ENCODE measurements at places on chromosomes 1 and 21.
A peak's percentile ranks its signal among the peaks of the same experiment; 100 is the strongest.

- no peak for DNase-seq
These were observed 931.2 kb upstream of the B3GALT2 start for GRCh38 chr1:194117582-194117981.

DNA sequence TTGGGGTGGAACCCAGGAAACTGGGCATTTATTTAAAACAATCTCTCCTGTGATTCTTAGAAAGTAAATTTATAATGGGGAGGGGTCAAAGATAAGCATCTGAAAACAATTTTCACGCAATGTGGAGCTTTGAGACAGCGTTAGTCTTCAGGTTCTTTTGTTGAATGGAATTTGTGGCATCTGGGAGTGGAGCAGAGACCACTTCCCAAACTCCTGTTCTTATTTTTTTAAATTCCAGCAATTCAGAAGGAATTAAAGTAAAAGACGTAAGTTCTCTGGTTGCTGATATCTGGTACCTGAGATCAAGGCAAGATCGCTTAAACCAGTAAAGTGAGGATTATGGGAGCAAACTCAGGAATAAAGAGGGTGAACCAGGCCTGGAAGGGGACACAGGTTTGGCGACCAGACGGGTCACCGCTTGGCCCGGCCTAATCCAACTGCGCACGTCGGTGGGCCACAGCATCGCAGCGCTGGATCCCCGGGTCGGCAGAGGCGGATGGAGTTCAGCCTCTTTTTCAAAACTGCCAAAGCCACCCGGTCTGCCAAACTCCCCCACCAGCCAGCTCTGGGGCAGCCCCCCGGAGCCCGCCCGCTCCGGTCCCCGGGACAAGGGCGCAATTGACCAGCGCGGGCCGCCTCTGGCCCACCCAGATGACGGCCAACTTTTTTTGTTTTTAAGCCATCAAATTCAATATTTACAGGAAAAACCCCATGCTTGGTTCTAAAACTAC lies 754 bp upstream of the PDPN start:
- DNase-seq, result no peak

DNA sequence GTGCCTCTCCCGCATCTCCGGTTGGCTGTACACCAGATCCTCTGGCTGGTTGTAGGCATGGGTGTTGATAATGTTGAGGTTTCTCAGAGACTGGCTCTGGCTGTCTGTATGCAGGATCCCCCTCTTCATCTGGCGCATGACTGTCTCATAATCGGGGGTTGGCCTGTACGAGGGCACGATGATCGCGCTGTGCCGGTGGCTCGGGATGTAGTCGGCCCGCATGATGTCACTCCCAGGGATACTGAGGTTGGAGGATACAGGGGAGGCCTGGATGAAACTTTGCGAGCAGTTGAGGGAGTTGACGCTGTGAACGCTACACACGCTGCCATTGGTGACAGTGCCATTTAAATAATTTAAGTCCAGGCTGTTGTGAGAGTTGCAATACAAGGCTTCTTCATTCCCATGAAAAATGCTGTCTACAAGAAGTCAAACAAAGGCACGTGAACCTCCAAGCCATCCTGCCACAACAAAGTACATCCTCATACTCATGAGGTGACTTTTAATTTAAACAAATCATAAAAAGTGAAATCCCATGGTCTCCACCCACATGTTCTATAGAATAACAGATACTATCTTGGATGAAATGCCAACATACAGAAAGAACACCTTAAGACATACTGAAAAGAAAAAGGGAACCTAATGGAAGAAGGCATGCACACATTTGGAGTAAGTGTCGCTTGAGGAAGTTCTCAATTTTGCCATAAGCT lies 103.6 kb downstream of the SMYD2 start:
- DNase-seq, result no peak

GRCh38 chr1:248231117-248231516 lies at the start of gene OR2M4:
OR2M4 (plus strand) TSS chr1:248231417; CDS start chr1:248238929, 7,512 bp downstream.
- no peak for DNase-seq

GRCh38 chr1:181497870-181498269 lies 14.6 kb downstream of the CACNA1E start:
- DNase-seq, result no peak

GRCh38 chr1:33561576-33561975 lies 89.1 kb downstream of the ZSCAN20 start:
- no peak for DNase-seq

DNA sequence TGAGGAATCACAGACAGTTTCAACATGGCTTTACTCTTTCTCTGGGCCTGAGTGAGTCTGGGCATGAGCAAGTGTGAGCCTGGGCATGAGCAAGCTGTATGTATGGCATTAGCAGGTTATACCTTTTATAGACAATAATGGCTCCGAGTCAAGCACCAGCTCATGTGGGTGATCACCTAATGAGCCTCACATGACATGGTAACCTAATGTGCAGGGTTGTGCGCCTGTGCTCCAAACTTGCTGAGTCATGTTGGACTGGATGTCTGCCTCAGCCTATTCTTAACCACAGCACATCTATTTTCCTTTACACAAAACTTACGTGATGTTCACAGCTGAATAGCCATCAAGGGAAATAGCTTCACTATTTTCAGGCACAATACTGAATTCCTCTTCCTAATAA lies 236.2 kb upstream of the NRIP1 start:
- DNase-seq, result no peak

DNA sequence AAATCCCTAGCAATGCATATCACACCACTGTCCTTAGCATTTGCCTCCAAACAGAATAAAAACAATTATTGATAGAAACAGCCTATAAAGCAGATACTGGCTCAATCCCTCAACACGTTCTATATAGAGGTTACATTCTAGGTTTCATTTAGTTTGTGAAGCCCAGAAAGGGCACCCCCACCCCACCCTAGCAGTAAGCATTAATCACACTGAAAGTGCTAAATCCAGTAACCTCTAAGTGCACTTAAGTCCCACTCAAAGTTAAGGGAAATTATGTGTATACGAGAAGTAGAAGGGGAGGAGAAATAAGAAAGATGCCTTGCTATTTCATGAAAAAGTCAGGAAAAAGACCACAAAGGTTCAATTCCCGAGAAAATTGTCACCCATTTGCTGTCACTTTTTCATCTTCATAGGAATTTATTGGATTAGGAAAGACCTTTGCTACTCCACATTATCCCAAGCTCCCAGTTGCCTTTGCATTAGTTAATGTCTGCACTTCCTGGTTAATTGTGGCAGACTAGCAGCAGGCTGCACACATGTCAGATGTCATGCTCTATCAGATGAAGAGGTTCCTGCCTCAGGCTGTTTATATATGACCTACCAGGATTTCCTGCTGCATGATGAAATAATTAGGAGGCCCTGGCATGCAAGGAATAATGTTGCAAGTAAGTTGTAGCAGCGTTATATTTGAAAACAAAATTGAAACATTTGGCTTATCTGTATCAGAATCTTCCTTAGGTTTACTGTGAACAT lies 54.5 kb upstream of the LHX8 start:
- DNase-seq, result peak; percentile 56

DNA sequence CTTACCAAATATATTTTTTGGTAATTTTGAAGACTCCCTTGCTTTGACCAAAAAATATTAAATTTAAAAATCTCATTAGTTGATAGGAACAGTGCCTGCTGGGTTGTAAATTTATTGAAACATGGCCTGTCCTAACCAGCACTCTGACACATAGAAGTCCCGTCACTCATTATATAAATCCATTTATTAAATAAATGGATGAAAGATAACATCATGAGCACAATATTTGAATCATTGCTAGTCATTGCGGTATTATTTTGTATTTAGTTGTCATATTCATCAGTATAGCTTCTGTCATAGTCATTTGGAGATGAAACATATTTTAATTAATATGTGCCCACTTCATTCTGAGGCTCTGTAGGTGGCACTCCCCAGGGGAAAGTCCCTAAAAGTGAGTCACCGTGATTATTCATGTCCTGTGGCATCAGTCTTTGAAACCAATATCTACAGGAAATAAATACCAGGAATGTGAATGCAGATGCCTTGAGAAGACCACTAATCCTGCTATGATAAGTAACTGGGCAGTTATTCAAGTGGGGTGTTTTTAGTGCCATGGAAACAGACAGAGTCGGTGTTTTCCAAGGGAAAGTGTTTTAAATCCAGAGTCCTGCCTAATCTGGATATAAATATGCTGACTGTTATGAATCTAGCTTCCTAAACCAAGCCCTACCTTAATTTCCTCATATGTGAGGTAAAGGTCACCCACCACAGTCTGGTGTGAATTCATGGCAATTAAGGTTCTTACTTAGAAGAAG lies 302.0 kb downstream of the DUSP10 start:
- no peak for DNase-seq

GRCh38 chr1:101108111-101108500 lies 82.5 kb upstream of the DPH5 start:
- DNase-seq, result no peak

DNA sequence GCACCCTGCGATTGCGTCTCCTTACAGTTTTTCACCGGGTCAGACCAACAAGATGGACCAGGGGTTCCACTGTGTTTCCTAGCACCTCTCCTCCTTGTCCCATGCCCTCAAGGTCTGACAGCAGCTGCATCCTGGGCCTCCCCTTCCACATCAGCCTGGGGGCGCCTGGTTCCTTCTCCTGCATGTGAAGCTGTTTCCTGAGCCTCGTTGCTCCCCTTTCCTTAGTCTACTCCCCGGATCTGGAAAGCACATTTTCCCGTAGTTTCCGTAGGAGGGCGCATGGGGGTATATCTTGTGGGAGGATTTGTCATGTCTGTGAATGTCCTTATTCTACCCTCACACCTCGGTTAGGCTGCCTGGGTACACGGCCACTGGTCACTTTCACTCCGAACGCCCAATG lies 6.1 kb downstream of the PRDM15 start:
- no peak for DNase-seq

DNA sequence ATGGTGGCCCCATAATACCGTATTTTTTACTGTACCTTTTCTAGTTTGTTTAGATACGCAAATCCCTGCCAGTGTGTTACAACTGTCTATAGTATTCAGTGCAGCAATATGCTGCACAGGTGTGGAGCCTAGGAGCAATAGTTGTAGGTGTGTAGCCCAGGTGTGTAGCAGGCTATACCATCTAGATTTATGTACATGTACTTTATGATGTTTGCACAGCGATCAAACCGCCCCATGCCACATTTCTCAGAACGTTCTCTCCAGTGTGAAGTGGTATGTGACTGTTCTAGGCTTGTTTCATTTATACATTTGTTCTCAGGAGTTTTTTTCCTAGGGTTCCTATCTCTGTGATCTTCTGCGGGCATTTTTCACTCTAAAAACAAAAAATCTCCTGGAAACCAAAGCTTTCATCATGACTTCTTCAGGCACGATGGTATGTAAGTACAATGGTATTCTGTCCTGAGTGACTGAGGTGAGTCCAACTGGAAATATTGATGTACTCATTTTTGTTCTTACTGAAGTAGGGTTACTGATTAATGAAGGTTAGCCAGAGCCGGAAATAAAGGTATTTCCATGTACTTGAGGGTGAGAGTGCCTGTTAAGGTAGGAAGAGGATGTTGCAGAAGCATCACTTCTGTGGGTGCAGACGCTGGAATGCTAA lies 153.0 kb downstream of the GABPA start:
- DNase-seq, result no peak

DNA sequence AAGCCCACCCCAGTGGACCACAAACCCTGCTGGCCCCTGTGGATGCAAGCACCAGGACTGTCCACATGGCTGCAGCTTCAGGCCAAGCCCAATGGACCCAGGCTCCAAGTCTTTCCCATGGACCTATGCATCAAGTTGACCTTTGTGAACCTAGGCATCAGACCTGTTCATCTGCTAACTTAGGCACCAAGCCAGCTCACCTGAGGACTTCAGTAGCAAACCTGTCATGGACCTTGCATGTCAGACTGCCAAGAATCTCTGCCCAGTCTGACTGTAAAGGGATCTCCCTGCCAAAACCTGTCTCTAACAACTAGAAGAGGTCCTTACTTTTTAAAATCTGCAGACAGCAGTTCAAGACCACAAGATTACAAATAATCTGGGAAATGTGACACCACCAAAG lies 37.8 kb downstream of the FMO3 start:
- DNase-seq, result no peak

GRCh38 chr1:243503155-243503554 lies 247.3 kb downstream of the SDCCAG8 start:
- DNase-seq, result no peak

- DNase-seq, result no peak
These were observed 37.4 kb downstream of the FCER1A start for GRCh38 chr1:159339536-159339935.

DNA sequence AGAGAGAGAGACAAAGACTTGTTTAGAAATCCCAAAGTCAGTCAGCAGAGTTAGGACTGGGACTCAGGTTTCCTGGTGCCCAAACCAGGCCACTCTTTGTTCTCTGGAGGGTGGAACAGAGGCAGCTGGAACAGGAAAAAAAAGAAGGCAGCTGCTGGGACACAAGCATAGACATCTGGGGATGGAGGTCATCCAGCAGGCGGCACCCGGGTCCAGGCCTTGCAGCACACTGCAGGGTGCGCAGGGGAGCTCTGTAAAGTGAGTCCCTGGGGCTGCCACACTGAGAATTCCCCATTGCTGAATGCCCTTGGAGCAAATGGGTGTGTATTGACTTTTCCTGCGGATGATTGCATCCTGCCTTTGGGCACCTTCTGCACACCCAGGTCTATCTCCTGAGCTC lies 222.9 kb upstream of the CSF3R start:
- DNase-seq, result peak; percentile 29

GRCh38 chr21:39386194-39386593 lies 37.3 kb upstream of the HMGN1 start:
- DNase-seq, result no peak

GRCh38 chr1:30716646-30717045 lies 6.7 kb downstream of the MATN1 start:
- no peak for DNase-seq

- no peak for DNase-seq
These were observed 389.9 kb downstream of the SMYD3 start for GRCh38 chr1:246117066-246117791.

GRCh38 chr1:39646232-39647081 lies 7.0 kb upstream of the HEYL start:
- no peak for DNase-seq

DNA sequence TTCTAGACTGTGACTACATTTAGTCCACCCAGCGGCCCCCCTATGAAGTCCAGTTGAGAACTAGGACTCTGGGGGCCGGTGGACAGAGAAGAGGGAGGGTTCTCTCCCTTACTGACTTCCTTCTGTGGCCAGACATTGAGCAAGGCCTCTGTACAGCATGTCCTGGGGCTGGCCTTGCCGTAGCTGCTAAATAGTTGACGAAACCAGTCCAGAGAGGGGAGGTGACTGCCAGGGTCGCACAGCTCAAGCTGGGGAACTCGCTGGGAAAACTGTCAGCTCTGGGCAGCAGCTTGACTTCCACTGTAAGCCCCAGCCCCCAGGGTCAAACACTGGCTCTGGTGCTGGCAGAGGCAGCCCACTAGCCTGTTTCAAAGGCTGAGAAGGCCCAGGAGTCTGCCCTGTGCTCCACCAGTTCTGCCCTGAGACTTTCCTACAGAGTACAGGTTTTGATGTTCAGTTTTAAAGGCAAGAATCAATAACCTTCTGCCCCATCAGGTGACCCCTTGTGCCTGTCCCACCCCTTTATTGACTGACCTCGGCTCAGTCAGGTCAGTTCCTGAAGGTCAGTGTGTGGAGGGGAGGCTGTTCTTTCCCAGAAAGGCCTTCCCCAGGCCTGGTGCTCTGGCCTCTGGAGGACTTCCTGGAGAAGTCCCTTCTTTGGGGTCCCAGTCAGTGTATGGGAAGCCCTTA lies 14.1 kb downstream of the PCSK9 start:
- DNase-seq, result no peak
